Cortex of kidney (tissue), 1 donor: ENCODE measurements at places on chromosomes 16 and 17.

DNA sequence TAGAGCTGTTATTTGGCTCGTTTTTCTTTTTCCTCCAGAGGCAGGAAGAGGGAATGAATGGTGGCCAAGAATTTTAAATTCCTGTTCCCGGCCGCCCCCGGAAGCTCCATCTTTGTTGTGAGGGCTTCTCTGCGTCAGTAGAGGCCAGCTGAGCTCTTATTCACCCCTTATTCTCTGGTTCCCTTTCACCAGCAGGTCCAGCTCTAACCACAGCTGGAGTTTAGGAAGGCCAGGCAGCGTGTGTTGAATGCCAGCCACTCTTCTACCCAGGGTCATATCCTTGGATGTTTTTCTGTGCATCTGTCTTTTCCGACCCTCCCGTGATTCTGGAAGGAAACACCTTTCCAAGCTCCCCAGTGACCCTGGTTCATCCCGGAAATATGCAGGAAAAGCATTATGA lies 570.5 kb downstream of the WWOX start:
- no peak for DNase-seq

DNA sequence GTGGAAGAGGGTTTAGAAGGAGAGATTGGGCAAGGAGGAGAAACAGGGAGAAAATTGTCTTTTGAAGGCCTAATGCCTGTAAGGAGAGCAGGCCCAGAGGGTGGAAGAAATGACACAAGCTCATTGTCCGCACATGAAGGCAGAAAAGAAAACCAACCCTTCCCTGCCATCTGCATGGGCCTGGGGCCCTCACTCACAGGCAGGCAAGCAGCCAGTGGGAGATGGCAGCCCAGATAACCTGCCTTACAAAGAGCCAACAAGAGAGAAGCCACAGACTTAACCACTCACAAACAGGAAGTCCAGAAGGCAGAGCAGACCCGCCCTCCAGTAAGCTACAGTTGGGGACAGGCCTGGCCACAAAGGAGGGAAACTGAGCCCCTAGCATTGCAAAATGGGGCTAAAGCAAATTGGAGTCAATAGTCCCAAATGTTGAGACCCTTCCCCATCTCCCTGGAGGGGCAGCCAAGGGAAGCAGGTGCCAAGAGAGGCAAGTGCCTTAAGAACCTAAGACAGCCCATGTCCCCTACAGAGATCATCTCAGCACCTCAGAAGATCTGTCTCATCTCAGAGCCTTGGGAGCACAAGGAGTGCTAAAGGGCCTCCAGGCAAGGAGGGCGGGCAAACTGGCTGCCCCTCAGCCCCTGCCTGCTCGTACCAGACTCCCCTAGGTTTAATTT lies 7.3 kb upstream of the TSPOAP1 start:
- no peak for DNase-seq

DNA sequence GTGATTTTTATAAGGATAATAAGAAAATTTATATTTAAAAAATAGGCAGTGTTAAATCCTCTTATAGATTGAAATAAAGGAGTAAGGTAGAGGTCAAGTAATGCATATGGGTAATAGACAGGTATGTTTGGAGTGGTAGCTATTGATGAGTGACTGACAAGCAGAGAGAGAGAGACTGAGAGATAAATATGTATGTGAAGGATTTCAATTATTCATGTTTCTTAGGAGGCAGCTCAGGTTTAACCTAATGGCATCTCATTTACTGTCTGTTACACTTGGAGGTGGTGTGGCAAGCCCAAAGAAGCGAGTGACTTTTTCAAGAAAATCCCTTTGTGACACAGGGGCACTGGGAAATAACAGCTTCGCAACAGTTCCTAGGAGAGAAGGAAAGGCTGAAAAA lies 120.2 kb downstream of the KIF2B start:
- DNase-seq, result no peak

- DNase-seq, result no peak
Observed at GRCh38 chr17:48722201-48722907, at the start of gene PRAC1. TSS of gene PRAC1 (minus strand) at chr17:48722518. CDS start at chr17:48722392, 126 bp downstream.

GRCh38 chr17:45841883-45842525 lies 2.7 kb upstream of the SPPL2C start:
- no peak for DNase-seq

DNA sequence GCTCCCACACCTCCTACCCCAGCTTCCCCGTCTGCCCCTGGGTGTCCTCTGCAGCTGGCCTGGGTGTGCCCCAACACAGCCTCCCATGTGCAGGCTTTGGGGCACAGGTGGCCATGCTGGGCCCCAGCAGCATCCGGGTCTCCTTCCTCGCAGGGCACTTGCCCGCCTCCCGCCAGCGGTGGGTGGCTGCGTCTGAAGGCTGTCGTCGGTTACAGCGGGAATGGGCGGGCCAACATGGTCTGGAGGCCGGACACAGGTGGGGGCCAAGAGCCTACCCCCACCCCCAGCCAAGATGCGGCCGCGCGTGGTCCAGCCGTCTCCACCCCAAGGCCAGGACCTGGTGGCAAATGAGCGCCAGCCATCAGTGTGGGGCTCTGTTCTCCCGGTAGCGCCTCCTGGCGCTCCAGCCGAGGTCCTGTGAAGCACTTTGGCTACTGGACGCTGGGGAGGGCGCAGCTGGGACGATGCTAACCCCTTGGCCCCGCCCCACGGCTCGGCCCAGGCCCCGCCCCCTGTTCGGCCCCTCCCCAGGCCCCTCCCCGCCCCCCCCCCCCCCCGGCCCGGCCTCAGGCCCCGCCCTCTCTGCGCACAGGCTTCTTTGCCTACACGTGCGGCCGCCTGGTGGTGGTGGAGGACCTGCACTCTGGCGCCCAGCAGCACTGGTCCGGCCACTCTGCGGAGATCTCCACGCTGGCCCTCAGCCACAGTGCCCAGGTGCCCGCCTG lies 7.3 kb upstream of the RHOT2 start:
- no peak for DNase-seq

- no peak for DNase-seq
Observed at GRCh38 chr17:17525956-17526355, 29.8 kb upstream of the RASD1 start.

DNA sequence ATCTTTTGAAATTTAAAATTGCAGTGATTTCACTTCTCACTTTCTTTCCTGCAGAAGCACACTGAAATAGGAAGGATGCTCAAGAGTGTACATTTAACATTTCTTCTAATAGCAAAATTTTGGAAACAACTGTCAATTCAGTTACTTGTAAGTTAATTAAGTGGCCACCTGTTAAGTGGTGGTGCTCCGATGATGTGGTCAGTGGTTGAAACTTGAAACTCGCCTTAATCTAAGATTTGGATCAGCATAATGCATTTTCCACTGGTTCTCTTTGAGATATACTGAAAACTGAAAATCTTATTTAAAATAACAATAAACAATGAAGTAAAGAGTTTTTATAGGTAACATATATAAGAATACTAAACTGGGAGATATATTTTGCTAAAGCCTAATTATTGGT lies 7.0 kb upstream of the MYH8 start:
- no peak for DNase-seq

- DNase-seq, result no peak
Observed at GRCh38 chr16:19011169-19011731, 27.5 kb downstream of the TMC7 start.

DNA sequence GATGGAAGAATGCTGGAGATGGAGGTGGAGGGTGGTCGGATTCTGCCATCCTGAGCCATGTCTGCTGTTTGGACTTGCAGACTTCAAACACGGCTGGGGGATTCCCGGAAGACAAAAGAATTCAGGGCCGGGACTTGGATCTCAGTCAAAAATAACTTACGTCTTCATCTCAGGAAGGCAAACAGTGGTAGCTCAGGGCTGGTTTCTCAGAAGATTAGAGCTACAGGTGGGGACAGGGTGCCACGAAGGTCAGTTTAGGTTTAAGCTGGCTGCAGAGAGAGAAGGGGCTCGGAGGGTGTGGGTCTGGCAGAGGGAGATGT lies 4.3 kb upstream of the RHBDL3 start:
- no peak for DNase-seq
